Stimulated activated CD8-positive, alpha-beta memory T cell treated with anti-CD3 and anti-CD28 coated beads, Interleukin-2, amount 100 ng/mL, for 1 hour (primary cell): ENCODE measurements at places on chromosomes 1 and 21.

GRCh38 chr1:235721982-235722381 is 72.4 kb upstream of the GNG4 start:
- DNase-seq = no peak

GRCh38 chr1:20717452-20718342 is at the start of gene KIF17:
TSS of gene KIF17 (minus strand) at chr1:20718007. CDS start at chr1:20717706, 301 bp downstream.
- peak; percentile 34 for DNase-seq

- DNase-seq = no peak
These were observed 99.4 kb upstream of the EDEM3 start for GRCh38 chr1:184854036-184854435.

DNA sequence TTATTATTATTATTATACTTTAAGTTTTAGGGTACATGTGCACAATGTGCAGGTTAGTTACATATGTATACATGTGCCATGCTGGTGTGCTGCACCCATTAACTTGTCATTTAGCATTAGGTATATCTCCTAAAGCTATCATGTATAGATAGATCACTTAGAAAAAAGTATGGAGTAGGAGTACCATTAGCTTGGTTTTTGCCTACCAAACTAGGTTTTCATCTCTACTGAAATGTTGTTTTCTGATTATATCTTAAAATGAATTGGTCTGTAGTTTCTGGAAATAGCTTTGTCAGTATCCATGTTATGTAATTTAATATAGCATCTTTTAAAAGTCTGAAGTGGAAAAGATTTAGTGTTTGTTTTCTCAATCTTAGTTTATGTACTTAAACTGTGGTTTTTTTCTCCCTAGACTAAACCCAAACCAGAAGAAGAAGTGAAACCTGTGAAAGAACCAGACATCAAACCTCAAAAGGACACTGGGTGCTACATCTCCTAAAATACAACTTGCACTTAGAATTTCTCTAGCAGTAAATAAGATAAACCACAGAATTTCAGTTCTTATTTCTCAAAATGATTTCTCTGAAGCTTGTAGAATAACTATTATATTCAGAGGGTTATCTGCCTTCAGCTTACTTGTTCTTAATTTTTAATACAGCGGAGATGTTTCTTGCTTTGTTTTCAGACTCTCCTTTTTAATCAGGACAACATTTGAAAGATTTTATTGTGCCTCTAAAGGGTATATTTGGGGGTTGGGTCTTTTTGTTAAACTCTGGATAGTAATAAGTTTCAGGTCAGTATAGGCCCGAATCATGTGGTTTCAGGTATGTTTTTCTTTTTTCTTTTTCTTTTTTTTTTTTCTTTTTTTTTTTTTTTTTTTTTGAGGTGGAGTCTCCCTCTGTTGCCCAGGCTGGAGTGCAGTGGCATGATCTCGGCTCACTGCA is 4.5 kb upstream of the FAM177B start:
- DNase-seq = no peak

GRCh38 chr1:91124989-91125417 is 103.2 kb upstream of the ZNF644 start:
- no peak for DNase-seq

DNA sequence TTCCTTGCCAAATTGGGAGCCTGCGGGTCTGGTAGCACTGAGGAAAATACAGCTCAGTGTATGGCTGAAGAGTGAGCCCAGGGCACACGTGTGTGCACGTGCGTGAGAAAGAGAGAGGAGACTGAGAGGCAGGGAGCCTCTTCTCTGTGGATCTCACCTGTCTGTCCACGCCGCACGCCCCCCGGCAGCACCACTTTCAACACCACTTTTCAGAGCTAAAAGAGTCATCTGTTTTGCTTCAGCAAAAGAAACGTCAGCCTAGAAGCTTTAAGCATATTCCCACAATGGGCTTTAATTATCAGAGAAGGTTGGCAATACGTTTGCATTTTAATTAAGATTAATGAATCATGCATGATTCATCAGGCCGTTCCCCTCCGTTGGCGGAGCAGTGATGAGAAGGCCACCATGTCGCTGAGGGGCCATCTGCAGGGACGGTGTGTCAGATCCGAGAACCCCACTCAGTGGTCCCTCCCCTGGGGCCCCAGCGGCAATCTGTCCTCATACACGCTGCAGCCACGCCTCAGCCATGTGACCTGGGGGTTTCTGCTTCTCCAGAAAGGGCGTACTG is 56.8 kb downstream of the SIK1 start:
- DNase-seq = no peak

DNA sequence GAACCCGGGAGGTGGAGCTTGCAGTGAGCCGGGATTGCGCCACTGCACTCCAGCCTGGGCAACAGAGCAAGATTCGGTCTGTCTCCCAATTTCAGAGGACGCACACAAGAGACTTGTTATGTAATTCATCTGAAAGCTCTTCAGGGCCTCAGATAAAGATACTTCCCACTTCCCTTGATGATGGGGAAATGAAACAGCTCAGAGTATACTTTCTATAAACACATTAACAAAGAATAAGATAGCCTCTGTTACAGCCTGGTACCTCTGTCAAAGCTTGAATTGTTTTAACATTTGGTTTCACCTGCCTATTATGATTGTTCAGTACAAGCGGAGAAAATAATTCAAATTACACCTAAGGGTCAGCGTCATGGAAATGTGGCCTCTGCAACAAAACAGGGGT is 622.9 kb upstream of the ADGRL4 start:
- DNase-seq = no peak

DNA sequence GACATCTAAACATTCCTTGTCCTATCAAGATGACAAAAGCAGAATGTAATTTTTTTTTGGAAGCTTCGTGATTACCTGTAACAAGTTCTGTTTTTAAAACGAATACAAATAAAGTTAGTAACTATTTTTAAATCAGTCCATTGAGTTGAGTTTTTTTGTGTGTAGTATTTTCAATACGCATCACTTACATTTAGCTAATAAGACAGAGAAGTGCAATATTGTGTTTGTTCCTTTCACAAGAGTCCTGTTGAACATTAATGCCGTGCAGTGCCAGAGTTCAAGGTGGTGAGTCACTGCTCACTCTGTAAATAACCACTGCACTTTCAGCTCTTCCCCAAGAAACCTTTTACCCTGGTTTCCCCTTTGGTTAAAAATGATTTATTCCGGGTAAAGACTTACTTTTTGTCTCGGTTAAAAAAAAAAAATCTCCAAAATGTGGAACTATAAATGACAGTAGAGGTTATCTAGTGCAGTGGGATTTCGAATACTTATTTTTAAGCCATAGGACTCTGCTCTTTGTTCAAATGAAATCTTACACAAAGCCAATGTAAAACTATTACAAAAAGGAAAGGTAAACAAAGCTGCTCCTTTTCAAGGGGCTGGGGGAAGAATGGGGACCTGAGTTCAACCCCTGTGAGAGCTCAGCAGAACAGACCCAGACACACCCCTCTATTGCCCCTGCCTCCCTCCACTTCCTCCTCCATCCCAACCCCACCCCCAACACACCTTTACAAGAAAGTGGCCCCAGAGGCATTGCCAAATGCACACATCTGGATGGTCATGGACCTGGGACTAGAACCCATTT is 14.8 kb upstream of the NCMAP start:
- DNase-seq = no peak

GRCh38 chr1:175599212-175599705 is 144.1 kb downstream of the TNR start:
- DNase-seq = no peak

DNA sequence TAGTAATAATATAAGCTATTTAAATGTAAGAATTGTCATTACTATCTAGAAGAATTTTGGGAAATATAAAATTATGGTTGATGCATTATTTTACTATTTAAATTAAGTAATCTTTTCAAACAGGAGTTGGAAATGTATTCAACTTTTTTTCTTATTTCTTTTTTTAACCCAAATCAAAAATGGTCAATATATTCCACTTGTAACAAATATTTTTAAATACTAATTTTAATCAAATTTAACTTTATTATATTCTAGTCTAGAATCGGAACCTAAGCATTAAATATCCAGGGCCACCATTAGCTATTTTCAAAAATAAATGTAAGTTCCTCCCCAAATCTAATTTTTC is 37.2 kb upstream of the S1PR1 start:
- DNase-seq = no peak

DNA sequence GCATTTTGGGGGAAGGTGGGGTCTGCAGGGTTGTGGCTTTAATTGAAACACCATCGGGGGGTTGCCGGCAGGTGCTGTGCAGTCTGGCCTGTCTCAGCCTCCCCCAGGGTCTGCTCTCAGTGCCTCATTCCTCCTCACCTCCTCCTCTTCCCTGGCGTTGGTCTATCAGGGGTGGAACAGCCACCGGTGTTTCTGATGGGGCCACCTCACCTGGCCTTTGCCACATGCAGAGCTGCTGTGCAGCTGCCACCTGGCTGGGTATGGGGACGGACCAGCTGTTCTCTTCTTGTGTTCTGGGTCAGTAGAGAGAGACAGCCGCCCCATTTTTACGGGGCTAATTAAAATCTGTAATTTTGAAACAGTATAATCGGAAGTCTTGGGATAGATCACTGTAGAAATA is 53.9 kb downstream of the SPSB1 start:
- no peak for DNase-seq

DNA sequence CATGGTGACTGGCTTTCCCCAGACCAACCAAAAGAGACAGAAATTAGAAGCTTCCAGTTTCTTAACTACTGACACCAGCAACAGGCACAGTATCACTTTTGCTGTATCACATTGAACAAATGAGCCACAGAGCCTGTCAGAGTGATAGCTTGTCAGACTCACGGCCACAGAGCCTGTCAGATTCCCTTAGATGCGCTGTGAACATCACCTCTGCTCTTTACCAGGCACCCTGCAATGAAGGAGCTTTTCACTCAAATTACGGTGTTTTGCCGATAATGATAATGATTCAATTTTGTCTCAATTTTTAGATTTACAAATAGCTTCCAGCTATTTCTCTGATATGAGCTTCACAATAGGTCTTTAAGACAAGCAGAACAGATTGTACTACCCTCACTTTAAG is 107.9 kb upstream of the GNG12 start:
- no peak for DNase-seq

DNA sequence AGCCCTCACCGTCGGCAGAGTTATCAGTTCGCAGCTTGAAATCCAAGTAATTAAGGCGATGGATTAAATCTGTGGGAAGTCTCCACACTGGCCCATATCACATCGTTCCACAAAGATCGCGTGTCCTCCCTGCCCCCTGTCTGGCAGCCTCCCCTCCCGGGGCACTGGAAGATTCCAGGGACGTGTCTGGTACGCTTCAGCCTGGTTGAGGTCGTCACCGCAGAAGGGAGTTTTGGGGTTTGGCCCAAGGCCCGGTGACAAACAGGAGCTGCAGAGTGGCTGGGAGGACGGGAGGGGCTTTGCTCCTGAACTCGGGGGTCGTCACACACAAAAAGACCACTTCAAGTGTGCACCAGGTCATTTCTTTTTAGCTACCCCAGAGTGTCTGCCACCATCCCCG is 51.1 kb downstream of the PRDM16 start:
- DNase-seq = no peak

- no peak for DNase-seq
These were observed 50.7 kb downstream of the VAV3 start for GRCh38 chr1:107914119-107914765.

- DNase-seq = no peak
These were observed 35.3 kb downstream of the CHD5 start for GRCh38 chr1:6144647-6145395.

- DNase-seq = no peak
These were observed 371.6 kb upstream of the USP24 start for GRCh38 chr1:55586771-55587170.

DNA sequence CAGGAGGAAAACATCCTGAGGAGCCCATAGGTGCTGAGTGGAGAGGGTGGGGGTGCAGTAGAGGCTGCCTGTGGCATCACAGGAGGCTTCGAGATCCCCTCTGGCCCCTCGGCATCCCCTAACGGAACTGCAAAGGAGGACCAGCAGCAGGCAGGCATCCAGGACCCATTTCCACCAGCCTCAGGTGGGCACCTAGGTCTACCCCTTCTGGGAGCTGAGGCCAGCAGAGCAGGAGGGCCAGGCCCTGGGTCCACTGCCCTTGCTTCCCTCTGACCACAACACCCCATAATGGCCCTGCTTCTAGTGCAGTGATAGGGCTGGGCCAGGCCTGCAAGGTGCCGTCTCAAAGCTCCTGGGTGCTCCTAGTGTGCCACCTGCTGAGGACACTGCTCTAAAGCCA is 723.0 kb downstream of the PTPRU start:
- DNase-seq = no peak

GRCh38 chr21:26715116-26715515 is 130.1 kb downstream of the ADAMTS1 start:
- no peak for DNase-seq

DNA sequence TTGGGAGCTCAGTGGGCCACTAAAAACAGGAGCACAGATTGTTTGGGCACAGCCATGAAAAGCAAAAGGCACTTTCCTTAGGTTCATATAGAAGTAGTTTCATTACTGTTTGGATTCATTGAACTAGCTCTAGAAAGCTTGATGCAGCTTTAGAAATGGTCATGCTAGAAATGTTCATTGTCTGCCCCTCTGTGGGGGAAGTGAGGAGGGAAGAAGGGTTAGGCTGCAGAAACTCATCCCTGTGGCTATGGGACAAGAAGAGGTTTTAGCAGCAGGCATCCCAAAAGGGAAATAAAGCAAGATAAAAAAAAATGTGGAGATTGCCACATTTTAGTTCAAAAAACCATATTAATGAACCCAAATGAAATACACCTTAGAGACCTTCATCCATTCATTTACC is 359.6 kb upstream of the PTBP2 start:
- no peak for DNase-seq

- peak; percentile 58 for DNase-seq
These were observed 64.6 kb downstream of the SIK1 start for GRCh38 chr21:43362321-43362791.

DNA sequence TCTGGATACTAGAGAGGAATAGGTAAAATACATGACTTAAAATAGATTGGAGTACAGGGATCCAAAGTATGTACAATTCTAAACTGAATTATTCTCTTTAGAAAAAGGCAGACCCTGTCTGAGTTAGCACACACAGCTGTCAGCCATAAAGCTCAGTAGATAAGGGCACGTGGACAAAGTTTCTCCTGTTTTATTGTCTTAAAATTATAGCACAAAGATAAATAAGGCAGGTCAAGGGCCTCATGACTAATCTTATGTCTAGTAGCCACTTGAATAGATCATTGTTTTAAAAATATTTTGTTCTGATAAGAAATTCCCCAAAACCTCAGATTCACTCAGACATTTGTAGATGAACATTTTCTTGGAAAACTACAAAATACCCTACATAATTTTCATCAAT is 205.2 kb downstream of the ZP4 start:
- DNase-seq = no peak

- no peak for DNase-seq
These were observed 88.8 kb downstream of the TNNI3K start for GRCh38 chr1:74323937-74324473.

DNA sequence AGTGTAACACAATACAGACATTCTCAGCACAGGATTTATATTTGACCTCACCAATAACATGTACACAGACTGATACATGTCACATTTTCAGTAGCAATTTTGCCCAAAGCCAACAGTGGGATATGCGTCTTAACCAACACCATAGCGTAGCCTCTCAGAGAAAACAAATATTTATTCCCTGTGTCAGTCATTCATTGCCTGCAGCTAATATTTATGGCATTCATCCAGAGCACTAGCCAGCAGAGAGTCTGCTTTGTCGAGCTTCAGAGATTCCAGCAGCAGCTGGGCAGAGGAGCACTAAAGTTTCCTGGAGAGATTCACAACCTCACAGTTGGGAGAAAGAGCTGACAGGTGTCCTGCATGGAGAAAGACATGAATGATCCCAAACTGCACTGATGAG is 400.7 kb upstream of the DAB1 start:
- no peak for DNase-seq
